ENCODE measurements at places on chromosomes 7 and 10.

- no peak for DNase-seq
Measured at GRCh38 chr7:76260171-76260703, 42.2 kb upstream of the HSPB1 start.

DNA sequence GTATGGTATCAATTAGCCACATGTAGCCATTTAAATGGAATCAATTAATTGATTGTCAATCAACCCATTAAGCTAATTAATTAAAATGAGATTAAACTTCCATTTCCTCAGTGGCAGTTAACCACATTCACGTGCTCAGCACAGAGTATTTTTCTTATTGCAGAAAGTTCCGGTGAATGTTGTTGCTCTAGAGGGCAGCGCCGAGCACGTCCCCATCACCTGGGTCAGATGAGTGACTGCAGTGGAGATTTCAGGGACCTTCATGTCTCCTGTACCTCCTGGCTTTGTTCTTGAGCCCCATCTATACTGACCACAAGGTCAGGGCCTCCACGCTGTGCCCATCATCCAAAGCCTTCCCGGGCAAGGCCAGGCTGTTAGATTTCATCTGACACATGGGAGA is 168.8 kb upstream of the MKI67 start:
- no peak for DNase-seq

GRCh38 chr7:123323689-123324088 is 123.9 kb upstream of the SLC13A1 start:
- no peak for DNase-seq

DNA sequence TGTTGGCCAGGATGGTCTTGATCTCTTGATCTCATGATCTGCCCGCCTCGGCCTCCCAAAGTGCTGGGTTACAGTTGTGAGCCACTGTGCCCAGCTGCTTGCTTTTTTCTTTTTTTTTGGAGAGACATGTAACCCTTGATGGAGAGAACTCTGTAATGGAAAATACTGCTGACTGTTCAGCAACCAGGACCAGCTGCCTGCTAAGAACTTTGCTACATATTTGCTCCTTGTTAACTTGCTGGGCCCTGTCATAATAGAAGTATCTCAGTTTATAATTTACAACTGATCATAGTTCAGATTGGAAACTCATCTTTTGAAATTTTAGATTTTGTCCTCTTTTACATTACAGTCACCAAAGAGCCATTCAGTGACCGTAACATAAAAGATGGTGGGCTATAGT is 34.9 kb downstream of the TASOR2 start:
- DNase-seq: no peak

DNA sequence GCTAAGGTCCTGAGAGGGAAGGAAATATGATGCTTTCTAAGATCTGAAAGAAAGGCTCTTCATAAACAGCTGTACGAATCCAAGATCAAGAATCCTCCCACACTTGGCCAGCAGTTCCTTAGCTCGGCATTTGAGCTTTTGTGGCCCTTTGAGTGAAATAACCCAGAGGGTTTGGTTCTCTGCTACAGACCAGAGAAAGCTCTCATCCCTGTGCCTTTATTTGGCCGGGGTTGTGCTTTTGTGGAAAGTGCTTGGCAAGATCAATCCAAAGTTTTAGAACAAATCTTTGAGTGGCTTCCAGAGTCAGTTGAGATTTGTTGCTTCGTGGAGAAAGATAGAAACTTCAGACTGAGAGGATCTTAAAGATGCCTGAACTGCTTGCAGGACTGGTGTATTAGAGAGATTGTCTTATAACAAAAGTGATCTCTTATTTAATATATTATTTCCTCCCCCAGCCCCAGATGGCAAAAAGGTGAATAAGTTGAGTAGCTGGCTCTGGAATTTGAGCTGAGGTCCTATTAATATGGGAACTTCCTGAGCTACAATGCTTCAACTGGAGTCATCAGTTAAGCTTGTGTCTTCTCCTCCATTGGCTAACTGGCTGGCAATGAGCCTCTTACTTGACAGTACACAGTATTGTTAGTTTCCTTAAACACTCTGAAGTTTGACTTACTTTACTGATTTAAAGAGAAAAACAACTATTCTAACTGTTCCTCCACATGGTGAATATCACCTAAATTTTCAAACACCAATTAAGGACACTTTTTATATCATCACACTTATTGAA is 687.3 kb downstream of the MAGI2 start:
- DNase-seq: no peak

- DNase-seq: no peak
Measured at GRCh38 chr10:79044846-79045245, 23.9 kb upstream of the ZMIZ1 start.

DNA sequence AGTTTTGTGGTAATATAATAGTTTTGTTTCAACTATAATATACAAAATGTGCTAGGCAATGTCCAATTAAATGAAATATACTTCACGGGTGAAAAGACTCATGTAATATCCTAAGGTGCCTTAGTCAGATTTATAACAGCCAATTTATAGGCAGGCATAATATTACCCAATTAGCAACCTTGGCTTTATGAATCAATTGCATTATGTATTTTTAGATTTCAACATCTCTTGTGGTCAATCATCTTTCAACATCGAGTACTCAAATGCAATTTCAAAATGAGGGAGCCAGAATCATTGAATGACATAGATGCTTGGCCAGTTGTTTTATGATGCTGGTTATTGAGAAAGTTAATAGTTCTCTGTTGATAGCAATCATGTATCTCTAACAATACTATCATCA is 110.3 kb upstream of the SP8 start:
- no peak for DNase-seq

GRCh38 chr7:17357952-17358351 is 59.5 kb downstream of the AHR start:
- DNase-seq: no peak

- peak; percentile 82 for DNase-seq
Measured at GRCh38 chr7:116698930-116699721, 27.1 kb downstream of the MET start.

- peak; percentile 10 for DNase-seq
Measured at GRCh38 chr7:90596671-90597562, 796 bp downstream of the CDK14 start.

DNA sequence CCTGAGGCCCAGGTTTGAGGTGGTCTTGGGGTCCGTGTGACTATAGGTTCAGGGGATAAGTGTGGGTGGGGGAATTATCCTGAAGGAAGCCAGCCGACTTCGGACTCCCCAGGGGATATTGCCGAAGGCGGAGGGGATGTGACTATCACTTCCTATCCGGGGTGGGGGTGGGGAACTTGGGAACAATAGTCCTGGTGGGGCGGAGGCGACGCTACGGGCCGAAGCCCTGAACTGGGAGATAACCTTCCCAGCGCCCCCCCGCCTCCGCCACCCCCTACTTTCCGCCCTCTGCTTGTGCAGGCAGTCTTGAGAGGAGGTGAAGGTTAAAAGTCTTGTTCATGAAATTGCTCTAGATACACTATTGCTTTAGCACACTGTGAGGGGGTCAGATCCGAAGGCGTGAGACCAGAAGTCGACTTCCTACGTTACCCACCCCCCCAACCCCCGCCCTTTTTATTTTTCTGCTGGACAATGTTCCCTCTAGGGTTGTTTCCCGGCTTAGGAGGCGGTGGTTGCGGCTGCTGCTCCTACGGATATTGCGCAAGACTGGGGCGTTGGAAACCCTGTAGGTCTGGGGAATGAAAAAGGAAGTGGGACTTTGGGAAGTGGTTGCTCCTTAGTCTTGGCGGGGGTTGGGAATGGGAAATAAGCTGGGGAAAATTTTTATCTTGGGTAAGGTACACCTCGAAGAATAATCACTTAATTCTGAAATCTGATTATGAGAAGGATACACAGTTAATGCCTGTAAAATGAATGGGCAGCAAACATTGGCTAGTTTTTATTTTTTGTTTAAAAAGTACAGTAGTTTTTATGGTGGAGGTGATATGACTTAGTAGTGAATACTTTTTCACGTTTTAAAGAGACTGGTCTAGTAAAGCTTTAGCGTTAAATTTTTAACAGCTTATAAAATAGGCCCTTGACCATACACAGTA is 1.5 kb downstream of the PTPN12 start:
- peak; percentile 70 for DNase-seq

All from NCI-H2171 (cell line).